Mucosa of gallbladder (tissue), 1 donor: ENCODE measurements at places on chromosomes 5 and 9. TPM values are rescaled to one million over a fixed set of nuclear protein-coding genes. Genes with fewer than 3 reads are reported as not detected.
A peak's percentile ranks its signal among the peaks of the same experiment; 100 is the strongest.

DNA sequence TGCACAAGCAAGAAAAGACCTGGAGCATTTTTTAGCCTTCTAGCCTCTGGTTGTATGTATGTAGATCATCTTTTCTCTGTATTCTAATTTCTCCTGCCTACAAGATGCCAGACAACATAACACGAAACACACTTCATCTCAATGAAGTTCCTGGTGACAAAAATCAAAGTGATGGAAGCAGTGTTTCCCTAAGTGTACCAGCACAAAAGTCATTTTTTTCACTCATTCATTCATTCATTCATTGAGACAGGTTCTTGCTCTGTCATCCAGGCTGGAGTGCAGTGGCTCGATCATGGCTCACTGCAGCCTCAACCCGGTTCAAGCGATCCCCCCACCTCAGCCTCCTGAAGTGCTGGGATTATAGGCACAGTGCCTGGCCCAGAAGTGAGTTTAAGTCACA lies 71.5 kb upstream of the SAP30L start:
- DNase-seq = no peak

- no peak for DNase-seq
Observed at GRCh38 chr5:157273131-157273556, 7.2 kb downstream of the CYFIP2 start.

DNA sequence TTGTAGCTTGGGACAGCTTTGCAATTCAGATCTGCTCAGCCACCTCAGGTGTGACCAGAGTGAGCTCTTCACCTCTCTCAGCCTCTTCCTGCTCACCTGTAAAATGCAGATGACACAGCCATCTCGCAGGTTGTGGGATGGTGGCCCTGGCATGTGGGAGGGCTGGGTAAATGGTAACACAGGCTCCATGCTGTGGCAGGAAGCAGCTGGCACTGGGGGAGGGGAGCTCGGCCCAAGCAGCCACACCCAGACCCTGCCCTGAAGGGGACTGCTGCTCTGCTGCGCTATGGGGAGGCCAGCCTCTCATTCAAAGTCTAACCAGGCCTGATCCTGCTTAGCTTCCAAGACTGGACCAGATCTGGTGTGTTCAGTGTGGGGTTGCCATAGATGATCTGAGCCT lies 24.1 kb downstream of the PHF2 start:
- DNase-seq = no peak

DNA sequence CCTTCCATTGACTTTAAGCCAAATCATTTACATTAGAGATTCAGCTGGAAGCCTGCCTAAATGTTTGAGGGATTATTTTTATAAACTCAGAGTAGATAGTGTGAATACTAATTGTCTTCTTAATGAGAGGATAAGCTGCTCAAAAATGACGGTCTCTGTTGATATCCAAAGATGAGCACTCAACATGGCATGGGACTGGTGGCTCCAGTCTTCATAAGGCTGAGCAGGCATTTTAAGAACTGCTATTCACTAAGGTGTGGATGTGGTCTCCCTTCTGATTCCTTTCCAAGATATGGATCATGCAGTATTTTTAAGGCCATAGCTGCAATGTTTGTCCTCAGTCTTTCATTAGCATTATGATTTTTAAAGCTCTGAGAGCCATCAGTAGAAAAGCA lies 377.5 kb upstream of the RIOK2 start:
- DNase-seq = no peak

- no peak for DNase-seq
Observed at GRCh38 chr5:88944751-88945531, 62.0 kb upstream of the MEF2C start.

GRCh38 chr9:125580701-125581286 lies 126.2 kb downstream of the MAPKAP1 start:
- no peak for DNase-seq

GRCh38 chr9:78927099-78927940 lies 630.4 kb downstream of the PSAT1 start:
- DNase-seq = no peak

- DNase-seq = peak; percentile 39
Observed at GRCh38 chr5:14153932-14154731, 11.0 kb downstream of the TRIO start.

- no peak for DNase-seq
Observed at GRCh38 chr5:57468481-57469163, 14.0 kb downstream of the ACTBL2 start.

- no peak for DNase-seq
Observed at GRCh38 chr9:129331772-129332500, 153.9 kb upstream of the IER5L start.

GRCh38 chr5:51559921-51560658 lies 176.8 kb downstream of the ISL1 start:
- DNase-seq = no peak

DNA sequence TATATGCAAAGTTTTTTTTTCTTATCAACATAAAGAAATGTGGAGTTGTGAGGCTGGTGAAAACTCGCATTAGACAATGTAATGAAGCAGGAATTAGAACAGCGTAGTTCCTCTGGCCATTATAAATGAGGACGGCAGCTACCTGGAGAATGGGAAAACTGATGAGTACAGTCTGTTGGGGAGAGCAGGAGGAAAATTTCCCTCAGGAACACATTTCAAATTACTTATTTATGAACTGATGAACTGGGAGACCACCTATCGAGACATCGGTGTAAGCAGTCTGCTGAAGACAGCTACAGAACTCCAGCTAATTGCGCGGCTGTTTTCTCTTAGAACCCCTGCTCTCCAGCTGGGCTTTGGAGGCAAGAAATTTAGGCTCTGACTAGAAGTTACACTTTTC lies 343.9 kb upstream of the CLINT1 start:
- DNase-seq = no peak

DNA sequence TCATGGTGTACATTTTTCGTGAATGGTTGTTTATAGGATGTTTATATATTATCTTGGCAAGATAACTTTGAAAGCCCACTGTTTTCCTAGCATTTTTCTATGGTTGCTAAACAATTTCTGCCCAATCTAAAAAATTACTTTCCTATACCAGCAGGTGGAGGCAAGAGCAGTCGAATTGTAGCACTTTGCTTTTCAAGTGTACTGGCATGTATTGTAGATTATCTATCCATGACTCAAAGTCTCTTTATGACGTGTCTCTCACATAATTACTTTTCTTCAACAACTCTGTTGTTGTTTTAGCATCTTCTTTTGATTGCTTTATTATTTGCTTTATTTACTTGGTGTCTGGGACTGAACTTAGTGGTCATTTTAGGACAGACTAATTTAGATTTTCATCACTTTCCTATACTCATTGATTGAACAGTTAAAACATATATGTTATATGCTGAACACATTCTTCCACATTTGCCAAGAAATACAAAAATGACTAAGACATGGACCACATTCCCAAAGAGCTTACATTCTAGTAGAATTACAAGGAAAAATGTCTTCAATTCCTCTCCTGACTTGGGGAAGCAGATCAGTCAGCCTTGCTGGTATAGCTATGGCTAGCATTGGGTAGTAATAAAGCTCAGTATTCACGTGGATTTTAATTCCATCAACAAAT lies 20.7 kb downstream of the NLN start:
- no peak for DNase-seq

GRCh38 chr9:61666310-61666709 lies 476.5 kb downstream of the SPATA31A7 start:
- no peak for DNase-seq

- DNase-seq = no peak
Observed at GRCh38 chr5:88390096-88390441, 121.4 kb upstream of the TMEM161B start.

DNA sequence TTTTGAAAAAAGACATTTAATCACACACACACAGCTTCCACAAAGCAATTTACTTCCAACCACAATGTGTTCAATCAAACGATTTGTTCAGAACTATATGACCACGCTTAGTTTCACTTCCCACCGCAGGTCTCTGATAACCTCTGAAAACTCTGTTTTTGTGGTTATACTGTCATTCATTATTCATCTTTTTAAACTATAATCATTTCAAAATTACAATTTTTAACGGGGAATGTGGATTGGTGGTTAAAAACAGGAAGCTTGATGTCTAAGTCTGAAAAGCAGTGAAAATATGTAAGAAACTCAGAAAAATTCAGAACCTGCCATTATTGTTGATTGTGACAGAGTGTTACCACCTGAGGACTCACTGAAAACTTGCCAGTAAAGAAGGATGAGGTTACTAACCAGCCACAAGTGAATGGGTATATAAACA lies 12.7 kb upstream of the TMEM174 start:
- DNase-seq = no peak

- DNase-seq = no peak
Observed at GRCh38 chr9:81052846-81053245, 636.5 kb downstream of the TLE1 start.

- DNase-seq = no peak
Observed at GRCh38 chr9:135300346-135301141, 179.0 kb upstream of the PPP1R26 start.

DNA sequence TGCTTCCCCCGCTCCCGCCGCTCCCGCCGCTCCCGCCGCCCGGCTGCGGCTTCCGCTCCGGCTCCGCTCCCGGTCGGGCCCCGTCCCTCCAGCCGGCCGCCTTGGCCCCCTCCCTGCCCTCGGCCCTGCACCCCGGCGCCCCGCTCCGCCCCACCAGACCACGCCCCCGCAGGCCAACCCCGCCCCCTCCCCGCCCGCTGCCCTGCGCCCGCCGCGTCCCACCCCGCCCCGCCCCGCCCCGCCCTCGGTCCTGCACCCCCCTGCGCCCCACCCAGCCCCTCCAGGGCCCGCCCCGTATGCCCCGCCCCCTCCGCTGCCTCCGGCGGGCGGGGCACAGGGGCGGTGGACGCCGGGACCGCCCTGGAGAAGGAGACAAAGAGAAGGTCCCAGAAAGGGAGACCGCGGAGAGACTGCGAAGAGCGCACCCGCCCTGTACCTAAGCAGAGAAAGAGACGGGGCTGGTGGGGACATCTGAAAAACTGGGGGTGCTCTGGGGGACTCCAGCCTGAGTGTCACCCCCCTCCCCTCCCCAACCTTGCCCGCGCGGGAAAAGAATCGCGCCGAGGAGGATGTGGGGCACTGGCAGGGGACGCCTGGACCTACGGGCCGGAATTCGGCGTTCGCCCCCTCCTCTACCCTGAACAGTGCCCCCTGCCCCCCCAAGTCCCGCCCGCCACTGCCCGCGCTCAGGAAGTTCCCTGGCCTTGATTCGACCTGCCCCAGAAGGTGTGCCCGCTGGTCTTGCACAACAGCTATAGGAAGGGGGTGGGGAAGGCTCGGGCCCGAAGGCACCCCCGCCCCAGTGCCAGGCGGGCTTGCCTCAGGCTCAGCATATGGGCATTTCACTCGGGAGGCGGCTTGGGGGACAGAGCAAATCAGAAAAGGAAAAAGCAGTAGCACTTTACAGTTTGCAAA lies 42.8 kb upstream of the STXBP1 start:
- peak; percentile 76 for DNase-seq

DNA sequence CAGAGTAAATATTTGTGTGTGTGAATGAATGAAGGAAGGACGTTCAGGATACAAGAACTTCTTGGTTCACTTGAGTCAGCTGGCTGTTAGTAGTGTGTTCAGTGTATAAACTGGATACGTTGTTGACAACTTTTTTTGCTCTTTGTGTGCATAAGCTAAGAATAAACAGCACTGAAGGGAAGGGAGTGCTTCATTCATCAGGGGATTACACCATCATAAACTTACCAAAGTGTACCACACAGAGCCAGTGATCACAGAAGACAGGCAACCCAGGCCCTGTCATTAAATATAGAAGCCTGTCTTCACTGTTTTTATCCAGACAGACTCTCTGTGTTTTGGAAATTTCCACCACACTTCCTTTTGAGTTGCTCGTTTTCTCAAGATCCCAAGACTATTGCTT lies 55.5 kb upstream of the MEF2C start:
- no peak for DNase-seq

DNA sequence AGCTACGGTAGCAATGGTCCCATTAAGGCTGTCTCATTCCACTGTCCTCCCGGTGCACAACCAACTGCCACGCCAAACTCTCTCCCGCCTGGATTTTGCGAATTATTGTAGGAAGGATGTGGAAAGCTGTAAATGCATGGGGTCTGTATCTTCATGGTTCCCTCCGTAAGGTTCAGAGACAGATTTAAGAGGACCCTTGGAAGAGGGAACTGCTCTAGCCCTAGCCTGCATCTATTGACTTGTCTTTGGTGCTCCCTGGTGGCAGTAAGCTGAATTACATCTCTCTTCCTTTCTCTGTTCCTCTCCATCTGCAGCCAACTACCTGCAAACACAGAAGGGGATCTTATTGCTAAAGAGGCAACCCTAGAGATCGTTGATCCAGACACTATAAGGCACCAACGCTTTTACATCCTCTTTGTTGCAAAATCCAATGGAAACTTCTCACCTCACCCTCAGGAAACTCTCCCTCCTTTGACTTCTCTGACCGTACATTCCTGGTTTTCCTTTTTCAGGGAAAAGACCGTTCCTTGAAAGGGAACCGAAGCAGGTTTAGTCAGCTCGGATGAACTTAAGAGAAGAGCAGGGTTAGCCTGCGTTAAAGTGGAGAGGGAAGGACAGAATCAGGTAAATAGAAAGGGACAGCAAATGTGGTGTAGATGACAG lies 11.9 kb downstream of the CAPSL start:
- peak; percentile 60 for DNase-seq

GRCh38 chr9:72592502-72593403 lies 71.3 kb downstream of the TMC1 start:
- peak; percentile 42 for DNase-seq

DNA sequence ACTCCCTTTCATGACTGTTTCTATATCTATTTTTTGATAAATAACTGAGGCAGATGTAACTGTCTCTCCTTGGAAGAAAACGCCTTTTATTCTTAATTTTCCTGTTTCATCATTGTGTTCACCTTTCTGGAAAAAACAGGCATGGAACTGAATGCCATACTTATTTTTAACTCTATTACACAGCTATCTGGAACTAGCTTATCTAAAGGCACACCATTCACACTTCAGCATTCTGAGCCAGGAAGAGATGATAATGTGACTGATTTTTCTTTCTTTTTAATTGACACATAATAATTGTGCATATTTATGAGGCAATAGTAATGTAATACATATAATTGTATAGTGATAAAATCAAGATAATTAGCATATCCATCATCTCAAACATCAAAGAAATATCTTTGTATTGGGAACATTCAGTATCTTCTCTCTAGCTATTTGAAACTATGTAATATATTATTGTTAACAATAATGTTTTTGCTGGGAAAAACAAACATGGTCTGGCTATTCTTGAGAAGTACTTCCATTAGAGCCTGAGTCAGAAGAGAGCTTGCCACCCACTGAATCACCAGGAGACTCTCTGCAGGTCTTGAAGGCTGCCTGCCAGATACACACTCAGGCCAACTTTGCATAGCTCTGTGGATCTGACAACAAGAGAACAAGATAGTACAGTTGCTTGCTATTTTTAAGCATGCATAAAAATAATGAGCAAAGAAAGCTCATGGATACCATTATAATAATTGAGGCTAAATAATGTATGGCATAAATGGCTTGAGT lies 501.0 kb upstream of the EDIL3 start:
- no peak for DNase-seq

The LURAP1L gene
- total RNA-seq = 25.2 TPM

The PCDHA1 gene
- total RNA-seq = 0.06 TPM

The C5orf58 gene
- total RNA-seq = 0.52 TPM

The PCDHGC3 gene
- 82.4 TPM for total RNA-seq

The POLR3G gene
- 1.2 TPM for total RNA-seq

The KIAA0825 gene
- 3.3 TPM for total RNA-seq

The IL33 gene
- total RNA-seq = 17.7 TPM

The LMNB1 gene
- total RNA-seq = 9.4 TPM

The ETF1 gene
- 63.1 TPM for total RNA-seq

The PDCD1LG2 gene
- total RNA-seq = 0.95 TPM

The COL27A1 gene
- 41.1 TPM for total RNA-seq

The LYSMD3 gene
- 18.7 TPM for total RNA-seq

The GRXCR2 gene
- not detected for total RNA-seq

The SPATA9 gene
- total RNA-seq = 0.20 TPM

The NR5A1 gene
- 0.37 TPM for total RNA-seq

The ADAM19 gene
- total RNA-seq = 22.1 TPM
